ENCODE measurements at places on chromosomes 1 and 21. TPM values are rescaled to one million over a fixed set of nuclear protein-coding genes. Genes with fewer than 3 reads are reported as not detected.

MAGI3 gene
- 11.2 TPM for total RNA-seq

HES3 gene
- not detected for total RNA-seq

LCE1A gene
- total RNA-seq = not detected

PGLYRP3 gene
- not detected for total RNA-seq

GJA8 gene
- not detected for total RNA-seq

RUNX3 gene
- 4.6 TPM for total RNA-seq

TUT4 gene
- 10.9 TPM for total RNA-seq

CLIC6 gene
- total RNA-seq = not detected

GPR89A gene
- 18.4 TPM for total RNA-seq

TMPRSS3 gene
- total RNA-seq = not detected

DNA sequence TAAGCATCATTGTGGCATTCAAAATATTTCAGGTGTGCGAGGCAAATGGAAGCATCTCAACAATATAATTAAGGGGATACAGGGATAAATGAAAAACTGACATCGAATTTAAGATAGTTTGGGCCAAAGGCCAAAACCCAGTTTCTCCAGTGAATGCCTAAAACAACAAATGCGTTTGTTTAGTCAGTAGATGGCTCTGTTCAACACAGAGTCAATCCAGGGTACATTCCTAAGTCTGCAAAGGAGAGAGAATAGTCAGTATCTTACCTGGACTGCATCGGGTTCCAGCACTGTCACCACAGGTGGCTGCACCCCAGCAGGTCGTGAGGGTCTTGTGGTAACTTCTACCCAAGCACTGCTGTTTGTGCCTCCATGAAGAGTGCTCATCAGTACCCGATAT is 321.1 kb downstream of the KCTD3 start:
- no peak for DNase-seq

GRCh38 chr1:242467556-242468145 is 56.8 kb downstream of the PLD5 start:
- DNase-seq = peak; percentile 49

DNA sequence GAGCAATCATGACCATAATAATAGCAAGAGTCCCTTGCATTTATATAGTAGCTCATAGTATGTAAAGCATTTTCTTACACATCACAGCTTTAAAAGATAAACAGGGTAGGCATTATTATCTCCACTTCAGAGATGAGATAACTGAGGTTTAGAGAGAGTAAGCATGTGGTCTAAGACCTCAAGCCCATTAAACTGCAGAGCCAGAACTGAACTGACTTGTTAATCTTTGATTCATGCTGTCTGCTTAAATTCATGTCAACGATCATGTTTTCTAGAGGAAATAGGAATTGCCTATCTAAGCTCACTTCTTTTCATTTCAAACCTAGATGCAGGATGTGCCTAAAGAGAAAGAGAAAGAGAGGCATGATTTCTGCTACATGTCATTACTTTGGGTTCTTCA is 524.8 kb downstream of the PTPRC start:
- DNase-seq = no peak

- no peak for DNase-seq
These were observed 8.2 kb downstream of the NES start for GRCh38 chr1:156668801-156669637.

DNA sequence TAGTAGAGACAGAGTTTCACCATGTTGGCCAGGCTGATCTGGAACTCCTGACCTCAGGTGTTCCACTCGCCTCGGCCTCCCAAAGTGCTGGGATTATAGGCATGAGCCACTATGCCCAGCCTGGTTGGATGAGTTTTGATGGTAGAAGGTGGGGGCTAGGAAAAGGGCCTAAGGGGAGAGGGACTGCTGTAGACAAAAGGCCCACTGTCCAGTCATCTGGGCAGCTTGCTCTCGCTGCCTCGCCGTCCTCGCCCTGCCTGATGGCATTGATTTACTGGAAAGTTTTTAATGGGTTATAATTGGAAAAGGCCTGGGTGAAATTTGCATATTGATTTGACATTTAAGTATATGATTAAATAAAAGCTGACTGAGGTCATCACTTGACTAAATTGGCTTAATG is 175.1 kb upstream of the CSF3R start:
- no peak for DNase-seq

- no peak for DNase-seq
These were observed 18.5 kb downstream of the WLS start for GRCh38 chr1:68213843-68214242.

- DNase-seq = no peak
These were observed 41.4 kb upstream of the DNASE2B start for GRCh38 chr1:84356881-84357280.

- no peak for DNase-seq
These were observed 34.5 kb downstream of the EPS15 start for GRCh38 chr1:51484591-51484990.

- no peak for DNase-seq
These were observed 26.5 kb downstream of the SFT2D2 start for GRCh38 chr1:168252204-168252733.

DNA sequence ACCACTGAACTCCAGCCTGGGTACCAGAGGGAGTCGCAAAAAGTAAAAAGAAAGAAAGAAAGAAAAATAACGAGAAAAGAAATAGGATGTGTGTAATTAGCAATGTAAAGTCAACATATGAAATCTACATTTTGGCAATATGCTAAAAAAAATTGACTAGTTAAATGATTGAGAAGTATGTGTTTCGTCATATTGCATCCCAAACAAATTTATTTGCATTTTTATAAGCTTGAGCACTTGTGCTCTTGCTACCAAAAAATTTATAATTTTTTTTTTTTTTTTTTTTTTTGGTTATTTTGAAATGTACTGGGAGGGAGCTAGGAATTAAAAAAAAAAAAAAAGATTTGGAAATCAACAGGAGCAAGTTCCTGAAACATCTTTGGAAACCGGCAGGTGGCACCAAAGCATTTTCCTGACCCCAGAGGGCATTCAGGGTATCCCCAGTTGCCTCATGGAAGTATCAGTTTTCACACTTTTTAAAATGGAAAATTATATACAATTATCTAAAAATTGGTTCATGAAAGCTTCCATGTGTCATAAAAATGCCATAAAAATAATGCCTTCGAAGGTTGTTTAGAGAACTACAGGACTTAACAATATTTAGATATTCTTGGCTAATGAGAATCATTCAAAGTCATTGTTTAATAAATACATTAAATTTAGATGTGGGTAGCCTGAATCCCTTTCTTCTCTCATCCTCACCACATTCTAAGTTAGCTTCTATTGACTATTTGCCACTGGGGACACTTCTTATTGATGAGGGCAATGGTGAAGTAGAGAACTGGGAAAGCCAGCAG is 4.8 kb upstream of the HEATR1 start:
- DNase-seq = peak; percentile 60

GRCh38 chr1:85602571-85602970 is 22.0 kb downstream of the CCN1 start:
- DNase-seq = no peak

DNA sequence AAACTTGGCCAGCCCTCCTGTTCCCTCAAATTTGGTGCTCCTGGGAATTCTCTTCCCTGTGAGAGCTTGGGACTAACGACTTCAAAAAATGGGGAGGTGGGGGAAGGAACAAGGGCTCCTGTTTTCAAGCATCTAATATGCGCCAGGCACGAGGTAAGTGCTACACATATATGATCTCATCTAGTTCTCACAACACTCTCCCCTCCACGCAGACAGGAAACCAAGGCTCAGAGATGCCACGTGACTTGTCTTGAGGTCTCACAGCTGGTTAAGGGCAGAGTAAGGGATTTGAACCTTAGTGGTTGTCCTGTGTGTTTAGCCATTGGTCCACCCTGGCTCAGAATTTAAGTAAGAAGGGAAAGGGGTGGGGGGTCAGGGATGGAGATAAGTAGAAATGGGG is 125.9 kb downstream of the DMRTB1 start:
- no peak for DNase-seq

DNA sequence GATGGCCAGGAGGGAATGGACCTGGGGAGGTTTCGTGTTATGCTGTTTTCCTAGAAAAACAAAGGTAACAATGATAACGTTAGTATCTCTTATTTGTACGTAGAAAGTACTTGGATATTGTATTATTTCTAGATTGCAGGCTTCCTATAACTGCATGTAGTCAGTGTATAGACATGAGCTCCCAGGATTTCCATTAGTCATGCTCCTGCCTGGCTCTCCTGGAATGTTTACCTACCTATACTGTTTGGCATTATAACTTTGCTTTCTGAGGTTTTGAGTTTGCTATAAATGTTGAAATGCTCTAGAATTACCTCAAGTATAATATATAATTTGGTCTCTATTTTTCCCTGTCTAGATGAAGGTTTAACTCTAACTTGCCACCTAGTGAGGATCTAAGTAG is 66.1 kb downstream of the TTC3 start:
- DNase-seq = no peak

GRCh38 chr1:202274611-202275010 is 67.1 kb downstream of the UBE2T start:
- DNase-seq = peak; percentile 47

DNA sequence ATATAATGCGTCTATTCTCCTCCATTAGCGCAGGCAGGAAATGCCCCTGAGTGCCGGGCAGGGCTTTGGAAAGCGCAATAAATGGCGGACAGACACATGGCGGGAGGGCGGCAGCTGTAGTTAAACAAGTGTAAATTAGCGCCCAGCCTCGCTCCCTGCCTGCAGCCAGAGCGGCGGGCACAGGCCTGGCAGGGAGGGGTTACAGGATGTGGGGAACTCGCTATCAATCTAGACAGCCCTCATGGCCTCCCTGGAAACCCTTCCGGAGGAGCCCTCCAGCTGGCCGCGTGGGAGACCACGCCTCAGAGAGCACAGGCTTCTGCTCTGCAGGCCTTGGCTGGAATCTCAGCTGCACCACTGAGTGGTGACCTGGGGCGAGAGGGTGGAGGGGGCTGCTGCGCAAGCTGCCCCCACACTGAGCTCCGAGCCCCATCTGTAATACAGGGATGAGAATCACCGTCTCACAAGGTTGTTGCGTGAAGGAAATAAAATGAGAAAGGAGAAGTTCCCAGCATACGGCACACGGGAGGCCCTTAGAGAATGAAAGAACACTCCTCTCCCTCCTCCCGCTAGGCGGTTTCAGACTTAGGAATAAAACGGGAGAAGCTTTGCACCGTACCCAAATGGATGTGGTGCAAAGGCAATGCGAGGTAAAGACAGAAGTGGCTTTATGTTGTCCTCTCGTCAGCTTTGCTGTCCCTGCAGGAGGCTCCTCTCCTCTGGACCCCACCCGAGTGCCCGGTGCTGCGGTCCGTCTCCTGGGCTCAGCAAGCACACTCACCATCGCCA is 167.2 kb upstream of the POU3F1 start:
- DNase-seq = no peak

- peak; percentile 18 for DNase-seq
These were observed 43.1 kb downstream of the AGPAT3 start for GRCh38 chr21:43908167-43908566.

- no peak for DNase-seq
These were observed 47.1 kb downstream of the COL6A1 start for GRCh38 chr21:46028573-46029091.

GRCh38 chr21:33240404-33240803 is 10.7 kb downstream of the IFNAR2 start:
- DNase-seq = no peak

GRCh38 chr1:232188318-232188717 is 441.6 kb downstream of the SIPA1L2 start:
- no peak for DNase-seq

GRCh38 chr1:46081619-46082018 is 50.8 kb downstream of the PIK3R3 start:
- no peak for DNase-seq
